ENCODE measurements at places on chromosomes 6 and 20. TPM values are rescaled to one million over a fixed set of nuclear protein-coding genes. Genes with fewer than 3 reads are reported as not detected.

The GFRAL gene
- not detected for total RNA-seq

The CDKN1A gene
- total RNA-seq, result 11.6 TPM

The ATP9A gene
- total RNA-seq, result 38.9 TPM

The HAO1 gene
- total RNA-seq, result not detected

The LZTS3 gene
- 11.0 TPM for total RNA-seq

The CALHM5 gene
- 0.45 TPM for total RNA-seq

The KIFC1 gene
- 124 TPM for total RNA-seq

The UBE3D gene
- total RNA-seq, result 10.3 TPM

The MACROD2 gene
- 6.4 TPM for total RNA-seq

The ABHD16B gene
- not detected for total RNA-seq

The TBPL1 gene
- 53.2 TPM for total RNA-seq

The USP49 gene
- total RNA-seq, result 25.1 TPM

The STMND1 gene
- total RNA-seq, result not detected

The RSPO3 gene
- not detected for total RNA-seq

The CD93 gene
- total RNA-seq, result 0.44 TPM

The SEL1L2 gene
- total RNA-seq, result not detected

The SLC35B3 gene
- 13.3 TPM for total RNA-seq

The SRSF3 gene
- 636 TPM for total RNA-seq

The YWHAB gene
- total RNA-seq, result 172 TPM

The TAGAP gene
- not detected for total RNA-seq

The SIRPB2 gene
- total RNA-seq, result not detected

The COL10A1 gene
- not detected for total RNA-seq

The DNAH8 gene
- total RNA-seq, result 0.39 TPM

The POM121L2 gene
- not detected for total RNA-seq

The OGFR gene
- 38.5 TPM for total RNA-seq

The ISM1 gene
- total RNA-seq, result 0.33 TPM

The RNF39 gene
- not detected for total RNA-seq

The PBX2 gene
- total RNA-seq, result 205 TPM

The NHLRC1 gene
- total RNA-seq, result 0.93 TPM

The OR2H2 gene
- total RNA-seq, result not detected

The HEBP2 gene
- 31.5 TPM for total RNA-seq

The ZC2HC1B gene
- total RNA-seq, result not detected

The FERMT1 gene
- not detected for total RNA-seq

The FNDC11 gene
- 1.5 TPM for total RNA-seq

The COL20A1 gene
- 10.2 TPM for total RNA-seq

The CHRNA4 gene
- 6.3 TPM for total RNA-seq

The ZNF322 gene
- 47.5 TPM for total RNA-seq

The BMP5 gene
- total RNA-seq, result 2.4 TPM

The RALGAPA2 gene
- total RNA-seq, result 29.3 TPM

The TUBB2B gene
- 665 TPM for total RNA-seq

All from neural crest cell (in vitro differentiated cells).